ENCODE measurements at places on chromosomes 7 and 10.
A peak's percentile ranks its signal among the peaks of the same experiment; 100 is the strongest.

- no peak for DNase-seq
These were observed 52.4 kb downstream of the PARP12 start for GRCh38 chr7:140010194-140010895.

GRCh38 chr7:30934225-30934624 lies 22.6 kb downstream of the AQP1 start:
- DNase-seq = no peak

- no peak for DNase-seq
These were observed 148.8 kb downstream of the CHN2 start for GRCh38 chr7:29343399-29343798.

GRCh38 chr10:13920031-13920430 lies 333.3 kb downstream of the PRPF18 start:
- DNase-seq = no peak

DNA sequence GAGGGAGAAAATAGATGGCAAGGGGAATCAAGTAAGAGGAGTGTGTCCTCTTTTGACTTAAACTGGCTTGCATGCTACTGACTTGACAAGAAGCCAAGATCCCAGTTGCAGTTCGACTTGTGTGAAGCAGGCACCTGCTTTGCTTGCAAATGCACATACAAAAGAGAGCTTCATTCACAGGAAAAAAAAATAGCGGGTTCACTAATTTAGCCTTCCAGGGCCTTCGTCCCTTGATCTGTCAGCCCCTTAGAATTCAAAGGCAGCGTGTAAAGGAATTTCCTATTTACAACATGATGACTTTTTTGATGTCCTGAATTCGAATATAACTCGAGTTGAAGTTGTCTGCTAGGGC lies 192.1 kb downstream of the CELF2 start:
- DNase-seq = no peak

DNA sequence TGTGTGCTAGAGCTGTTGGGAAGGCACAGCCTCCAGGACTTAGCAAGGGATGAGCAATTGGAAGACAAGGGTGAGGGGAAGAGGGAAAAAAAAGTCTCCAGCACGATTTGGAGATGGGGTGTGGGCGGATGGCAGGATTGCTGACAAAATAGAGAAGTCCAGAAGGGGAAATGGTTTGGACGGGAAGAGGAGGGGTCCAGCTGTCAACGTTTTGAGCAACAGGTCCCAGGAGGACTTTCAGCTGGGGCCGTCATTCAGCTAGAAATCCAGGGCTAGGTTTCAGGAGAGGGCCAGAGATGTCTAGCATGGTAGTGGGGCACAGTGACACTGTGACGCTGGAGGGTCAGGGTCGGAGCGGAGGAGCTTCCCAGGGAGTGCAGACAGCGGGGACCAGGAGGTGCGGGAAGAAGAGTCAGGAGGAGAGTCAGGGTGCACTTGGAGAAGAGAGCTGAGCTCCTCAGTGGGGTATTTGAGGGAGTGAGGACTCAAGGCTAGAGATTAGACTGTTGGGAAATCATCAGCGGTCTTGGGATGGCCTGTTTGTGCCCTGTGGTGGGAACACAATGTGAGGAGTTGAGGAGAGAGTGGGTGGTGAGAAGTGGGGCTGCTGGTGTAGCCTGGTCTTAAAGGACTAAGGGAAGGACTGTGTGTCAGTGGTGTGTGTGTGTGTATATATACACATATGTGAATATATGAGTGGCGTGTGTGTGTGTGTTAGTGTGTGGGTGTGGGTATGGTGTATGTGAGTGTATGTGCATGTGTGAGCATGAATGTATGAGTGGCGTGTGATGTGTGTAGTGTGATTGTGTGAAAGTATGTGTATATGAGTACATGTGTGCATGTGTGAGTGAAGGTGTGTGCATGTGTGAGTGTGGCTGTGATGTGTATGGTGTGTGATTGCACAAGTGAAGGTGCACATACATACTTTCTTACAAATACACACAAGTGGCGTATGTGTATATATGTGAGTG lies 3.8 kb downstream of the ZYX start:
- DNase-seq = no peak

DNA sequence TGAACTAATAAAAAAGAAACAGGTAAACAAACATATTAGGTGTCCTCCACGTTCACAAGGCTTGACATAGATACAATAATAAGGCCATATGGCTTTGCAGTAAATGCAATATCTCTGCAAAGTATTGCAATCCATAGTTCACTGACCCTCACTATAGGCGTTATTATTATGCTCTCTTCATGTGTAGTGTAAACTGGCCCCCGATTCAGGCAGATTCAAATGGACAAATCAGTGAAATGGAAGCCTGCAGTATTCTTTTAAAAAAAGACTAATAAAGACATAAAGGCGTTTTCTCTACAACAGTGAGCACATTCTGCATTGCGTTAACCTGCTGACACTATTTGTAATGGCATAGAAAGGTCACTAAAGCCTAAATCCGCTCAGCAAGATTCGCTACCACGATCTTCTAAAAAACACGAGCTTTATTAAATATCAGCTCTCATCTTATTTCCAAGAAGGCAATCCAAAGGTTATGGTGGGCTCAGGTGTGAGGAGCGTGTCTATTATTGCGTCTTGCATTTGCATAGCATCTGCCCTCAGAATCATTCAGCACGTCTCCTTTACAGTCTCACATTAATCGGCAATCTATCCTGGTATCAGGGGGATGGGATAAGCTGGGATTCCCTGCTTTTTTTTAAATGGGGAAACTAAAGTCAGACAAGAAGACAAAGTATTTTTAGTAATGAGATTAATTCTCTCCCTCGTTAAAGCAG lies 36.2 kb downstream of the FRMD4A start:
- DNase-seq = no peak

DNA sequence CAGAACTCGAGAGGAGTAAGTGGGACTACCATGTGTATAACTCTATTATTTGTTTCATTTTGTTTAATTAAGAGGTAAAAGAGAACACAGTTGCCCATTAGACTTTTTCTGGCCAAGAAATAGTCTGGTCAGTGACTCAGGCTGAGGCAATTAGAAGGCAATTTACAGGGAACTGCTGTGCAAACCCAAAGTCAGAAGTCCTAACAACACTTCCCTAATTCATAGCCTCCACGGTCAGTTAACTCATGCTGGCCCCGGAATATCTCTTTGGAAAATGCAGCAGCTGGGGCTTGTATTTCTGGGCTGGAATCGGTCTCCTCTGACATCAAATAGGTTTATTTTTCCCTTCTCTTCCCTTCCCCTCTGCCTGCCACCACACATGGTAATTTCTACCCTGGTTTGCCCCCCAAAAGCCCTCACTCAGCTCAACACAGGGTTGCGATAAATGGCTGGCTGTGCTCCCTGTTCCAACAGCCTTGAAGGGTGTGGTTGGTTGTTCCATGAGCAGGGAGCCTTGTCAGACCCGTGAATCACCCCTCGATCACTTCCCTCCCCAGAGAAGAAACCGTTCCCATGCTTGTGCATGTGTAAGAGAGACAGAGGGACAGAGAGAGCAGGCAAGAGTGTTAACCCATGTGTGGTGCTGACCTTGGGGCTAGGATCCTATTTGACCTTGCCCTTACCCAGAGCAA lies 5.3 kb downstream of the SH3PXD2A start:
- peak; percentile 96 for DNase-seq

GRCh38 chr10:70589762-70590654 lies 12.5 kb downstream of the PRF1 start:
- DNase-seq = no peak

DNA sequence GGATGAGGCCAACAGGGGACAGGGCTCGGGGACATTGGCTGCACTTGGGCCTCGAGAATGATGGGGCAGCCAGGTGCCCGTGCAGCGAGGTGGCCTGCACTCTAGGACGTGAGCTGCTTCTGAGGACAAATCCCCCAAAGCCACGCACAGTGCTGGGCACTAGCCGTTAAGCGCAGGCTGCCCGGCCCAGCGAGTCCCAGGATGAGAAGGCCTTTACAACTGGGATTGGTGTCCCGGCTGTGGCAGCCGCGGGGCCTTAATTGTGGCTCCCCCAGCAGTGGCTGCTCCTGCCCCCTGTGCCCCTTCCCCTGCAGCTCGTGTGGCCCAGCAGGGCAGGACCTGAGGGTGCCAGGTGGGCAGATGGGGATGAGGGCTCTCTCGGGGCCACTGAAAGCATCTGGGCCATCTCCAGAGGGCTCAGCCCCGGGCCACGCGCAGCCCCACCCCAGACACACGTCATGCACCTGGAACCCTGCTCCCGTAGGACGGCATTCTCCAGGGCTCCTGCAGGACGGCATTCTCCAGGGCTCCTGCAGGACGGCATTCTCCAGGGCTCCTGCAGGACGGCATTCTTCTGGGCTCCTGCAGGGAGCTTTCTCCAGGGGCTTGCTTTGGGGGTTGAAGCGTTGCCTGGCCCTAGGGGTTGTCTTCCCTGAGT lies 6.6 kb downstream of the PWWP2B start:
- DNase-seq = no peak

- no peak for DNase-seq
These were observed 133.3 kb downstream of the EXOC4 start for GRCh38 chr7:133386205-133386604.

GRCh38 chr10:4053940-4054339 lies 268.9 kb upstream of the KLF6 start:
- DNase-seq = no peak

- DNase-seq = no peak
These were observed 13.8 kb upstream of the JCAD start for GRCh38 chr10:30073045-30073766.

DNA sequence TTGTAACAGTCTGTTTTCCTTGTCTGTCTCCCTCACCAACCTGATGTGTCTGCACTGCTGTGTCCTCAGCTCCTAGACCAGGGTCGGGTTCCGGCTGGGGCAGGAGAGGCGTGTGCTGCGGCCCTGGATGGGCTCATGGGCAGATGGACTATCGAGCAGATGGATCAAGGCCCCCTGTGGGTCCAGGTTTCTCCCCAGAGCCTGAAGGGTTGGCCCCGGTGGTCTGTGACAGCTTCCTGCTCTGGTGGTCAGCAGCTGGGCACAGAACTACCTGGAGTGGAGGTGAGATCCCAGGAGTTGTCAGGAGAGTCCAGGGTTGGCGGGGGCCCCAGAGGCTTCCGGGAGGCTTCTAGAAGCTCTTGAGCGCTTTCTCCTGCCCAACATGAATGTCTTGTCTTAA lies 75.1 kb downstream of the GRK5 start:
- DNase-seq = no peak

GRCh38 chr10:114010316-114010715 lies 33.4 kb upstream of the ADRB1 start:
- DNase-seq = no peak
